ENCODE measurements at places on chromosomes 3 and 15.

GRCh38 chr3:62527474-62527873 is 154.1 kb upstream of the FEZF2 start:
- DNase-seq = no peak

GRCh38 chr3:177783338-177783737 is 586.1 kb upstream of the TBL1XR1 start:
- DNase-seq = no peak

GRCh38 chr15:95594496-95594895 is 736.0 kb upstream of the NR2F2 start:
- no peak for DNase-seq

- no peak for DNase-seq
Measured at GRCh38 chr15:89841962-89842361, 27.3 kb upstream of the ANPEP start.

DNA sequence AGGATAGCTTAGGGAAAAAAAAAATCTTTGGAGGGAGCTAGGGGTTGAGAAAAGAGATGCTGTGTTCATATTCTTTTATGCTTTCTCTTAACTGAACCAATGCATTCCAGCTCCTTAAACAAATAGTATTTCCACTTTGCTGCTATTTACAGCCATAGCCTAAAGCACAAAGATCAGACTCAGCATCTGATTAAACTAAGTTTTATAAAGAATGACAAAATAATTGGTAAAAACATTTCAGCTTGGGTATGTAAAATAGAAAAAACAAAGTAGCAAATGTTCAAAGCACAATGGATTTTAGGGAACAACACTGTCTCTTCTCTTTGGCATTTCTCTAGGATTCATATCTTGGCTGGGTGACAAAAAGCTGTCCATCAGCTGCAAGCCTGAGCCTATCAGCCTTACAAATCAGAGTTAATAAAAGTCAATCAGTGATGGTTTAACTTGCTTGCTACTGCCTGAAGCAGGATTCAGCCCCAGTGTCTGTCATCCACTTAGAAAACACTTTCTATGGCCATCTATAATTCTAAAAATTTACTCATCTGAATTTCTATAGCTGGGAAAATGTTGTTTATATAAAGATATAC is 232.1 kb upstream of the CDIN1 start:
- no peak for DNase-seq

DNA sequence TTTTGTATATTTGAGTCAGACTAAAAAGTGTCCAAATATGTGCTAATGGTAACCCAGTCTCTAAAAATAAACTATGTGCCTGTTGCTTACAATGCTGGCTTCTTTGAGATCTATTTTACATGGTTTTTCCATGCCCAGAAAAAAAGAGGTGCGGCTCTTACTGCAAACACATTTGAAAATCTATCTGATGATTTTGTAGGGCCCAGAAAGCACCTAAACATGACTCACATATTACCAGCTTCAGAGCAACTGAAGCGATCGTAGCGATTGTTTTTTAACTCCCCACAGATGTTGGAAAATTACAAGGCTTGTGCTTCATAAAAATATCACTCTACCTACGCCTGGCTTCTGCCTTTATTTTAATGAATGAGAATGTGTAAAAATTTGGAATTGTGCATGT is 53.5 kb downstream of the SUCNR1 start:
- no peak for DNase-seq
